Activated gamma-delta T cell (primary cell): ENCODE measurements at places on chromosomes 1 and 21.

GRCh38 chr1:207822124-207822601 is 70.3 kb downstream of the CD46 start:
- DNase-seq: no peak

- DNase-seq: no peak
Measured at GRCh38 chr21:37753122-37753599, 163.1 kb downstream of the KCNJ6 start.

- no peak for DNase-seq
Measured at GRCh38 chr1:186842547-186842946, 13.8 kb downstream of the PLA2G4A start.

DNA sequence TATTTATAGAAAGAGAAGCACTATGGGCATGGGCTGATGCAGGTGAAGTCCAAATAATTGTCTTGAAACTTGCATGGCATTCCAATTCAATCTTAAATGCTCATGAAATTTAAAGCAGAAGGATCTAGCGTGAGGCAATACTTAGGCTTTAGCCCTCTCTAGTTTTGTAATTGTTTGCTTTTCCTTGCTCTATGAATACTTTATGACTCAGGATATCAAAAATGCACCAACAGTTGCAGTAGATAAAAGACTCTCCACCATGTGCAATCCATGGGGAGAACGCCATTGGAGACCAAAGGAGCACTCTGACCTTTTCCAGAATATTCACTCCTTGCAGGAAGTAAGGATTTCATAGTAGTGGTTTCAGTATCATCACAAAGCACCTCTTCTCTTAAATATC is 436.4 kb downstream of the LRRIQ3 start:
- no peak for DNase-seq

DNA sequence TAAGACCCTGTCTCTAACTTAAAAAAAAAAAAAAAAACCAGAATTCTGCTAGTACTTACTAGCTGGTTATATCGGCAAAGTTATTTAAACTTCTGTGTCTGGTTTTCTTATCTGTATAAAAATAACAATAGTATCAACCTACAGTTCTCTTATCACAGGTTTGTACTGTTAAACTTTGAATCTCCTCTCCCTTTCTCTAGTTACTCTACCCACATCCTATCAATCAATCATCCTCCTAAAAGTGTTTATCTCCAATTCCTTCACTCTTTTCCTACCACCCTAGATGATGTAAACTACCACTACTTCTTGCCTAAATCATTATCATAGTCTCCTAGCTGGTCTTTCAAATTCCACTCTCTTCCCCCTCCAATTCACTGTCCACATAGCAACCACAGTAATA is 27.6 kb downstream of the USP33 start:
- DNase-seq: no peak

- no peak for DNase-seq
Measured at GRCh38 chr1:40783001-40783905, at the start of gene KCNQ4. Gene KCNQ4 (plus strand): TSS chr1:40783787. CDS start chr1:40784094, 307 bp downstream.

DNA sequence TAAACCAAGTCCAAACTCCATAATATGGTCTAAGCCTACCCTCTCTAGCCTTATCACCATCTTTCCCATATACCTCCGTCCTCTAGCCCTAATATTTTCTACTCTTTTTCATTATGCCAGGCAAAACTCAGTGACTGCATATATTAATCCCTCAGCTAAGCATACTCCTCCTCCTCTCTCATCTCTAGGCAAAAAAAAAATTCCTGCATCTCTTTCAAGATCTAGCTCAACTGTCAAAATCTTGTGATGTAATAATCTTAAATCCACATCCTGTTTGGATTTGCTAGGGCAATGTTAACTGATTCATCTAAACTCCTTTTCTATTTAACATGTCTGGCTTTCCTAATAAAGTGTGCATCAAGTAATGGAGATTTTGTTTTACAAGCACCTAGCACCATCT is 20.4 kb downstream of the PRPF38A start:
- DNase-seq: no peak

DNA sequence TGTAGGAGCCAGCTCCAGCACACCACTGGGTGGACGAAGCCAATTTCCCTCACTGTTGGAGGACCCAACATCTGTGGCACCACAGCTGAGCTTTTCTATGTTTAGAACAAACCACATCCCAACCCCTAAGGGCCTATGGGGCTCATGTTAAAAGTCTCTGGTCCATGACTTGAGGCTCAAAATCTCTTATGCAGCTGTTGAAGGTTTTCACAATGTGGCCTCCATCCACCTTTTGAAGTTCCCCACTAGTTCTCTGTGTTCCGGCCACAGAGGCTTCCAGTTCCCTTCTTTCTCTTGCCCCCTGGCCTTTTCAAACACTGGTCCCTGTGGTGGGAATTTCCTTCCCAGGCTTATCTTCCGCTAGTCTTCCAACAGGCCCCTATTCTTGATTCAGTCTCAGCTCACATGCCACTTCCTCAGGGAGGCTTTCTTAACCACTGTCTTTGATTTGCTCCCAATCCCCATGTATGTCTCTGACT is 3.9 kb upstream of the IFNLR1 start:
- no peak for DNase-seq

GRCh38 chr1:27682351-27682944 is 10.5 kb upstream of the IFI6 start:
- no peak for DNase-seq

GRCh38 chr1:171017426-171017825 is 73.3 kb upstream of the FMO3 start:
- DNase-seq: no peak
